GM23248 (cell line): ENCODE measurements at places on chromosomes 11 and 22.

GRCh38 chr22:23065495-23066122 is 4.7 kb upstream of the GNAZ start:
- no peak for DNase-seq

DNA sequence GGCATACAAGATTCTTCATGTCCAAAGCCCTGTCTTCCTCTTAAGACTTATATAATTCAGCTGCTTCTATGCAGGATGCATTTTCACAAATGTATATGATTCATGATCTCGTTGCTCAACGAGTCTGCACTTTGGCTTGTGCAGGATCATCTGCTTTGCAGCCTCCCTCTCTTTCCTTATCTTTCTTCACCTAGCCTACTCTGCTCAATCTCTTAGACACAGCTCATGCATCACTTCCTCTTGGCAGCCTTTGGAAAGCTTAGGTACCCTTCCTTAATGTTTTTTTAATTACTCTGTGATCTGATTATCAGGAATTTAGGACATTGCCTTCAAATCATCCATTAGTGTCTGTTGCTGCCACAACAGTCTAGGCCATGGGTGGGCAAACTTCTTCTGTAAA is 673.8 kb downstream of the NELL1 start:
- no peak for DNase-seq

- no peak for DNase-seq
Measured at GRCh38 chr11:9210922-9211320, 54.2 kb downstream of the DENND5A start.

DNA sequence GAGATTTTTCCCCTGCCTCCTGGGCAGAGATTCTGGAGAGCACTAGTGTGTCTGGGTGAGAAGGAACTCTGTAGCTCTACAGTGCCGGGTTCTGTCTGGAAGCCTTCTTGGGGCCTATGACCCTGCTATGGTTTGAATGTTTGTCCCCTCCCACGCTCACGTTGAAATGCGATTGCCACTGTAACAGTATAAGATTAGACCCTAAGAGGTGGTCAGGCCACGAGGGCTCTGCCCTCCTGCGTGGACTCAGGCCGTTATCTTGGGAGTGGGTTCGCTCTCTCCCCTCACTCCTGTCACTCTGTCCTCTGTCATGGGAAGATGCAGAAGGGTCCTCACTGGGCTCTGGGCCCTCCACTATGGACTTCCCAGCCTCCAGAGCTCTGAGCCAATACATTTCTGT is 3.5 kb downstream of the AP5B1 start:
- DNase-seq: no peak

DNA sequence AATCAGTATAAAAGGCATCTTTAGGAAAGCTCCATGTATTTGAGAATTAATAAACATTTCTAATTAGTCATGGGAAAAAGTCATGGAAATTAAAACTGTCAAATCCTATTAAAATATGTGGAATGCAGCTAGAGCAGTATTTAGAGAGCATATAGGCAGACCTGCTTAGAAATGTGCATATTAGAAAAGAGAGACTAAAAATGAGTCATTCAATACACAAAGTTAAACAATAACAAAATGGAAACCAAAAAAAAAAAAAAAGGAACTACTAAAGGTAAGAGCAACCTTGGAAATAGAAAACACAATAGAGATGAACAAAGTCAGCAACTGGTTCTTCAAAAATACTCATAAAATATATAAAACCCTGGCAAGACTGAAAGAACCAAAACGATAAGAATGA is 59.7 kb upstream of the RASSF10 start:
- no peak for DNase-seq

DNA sequence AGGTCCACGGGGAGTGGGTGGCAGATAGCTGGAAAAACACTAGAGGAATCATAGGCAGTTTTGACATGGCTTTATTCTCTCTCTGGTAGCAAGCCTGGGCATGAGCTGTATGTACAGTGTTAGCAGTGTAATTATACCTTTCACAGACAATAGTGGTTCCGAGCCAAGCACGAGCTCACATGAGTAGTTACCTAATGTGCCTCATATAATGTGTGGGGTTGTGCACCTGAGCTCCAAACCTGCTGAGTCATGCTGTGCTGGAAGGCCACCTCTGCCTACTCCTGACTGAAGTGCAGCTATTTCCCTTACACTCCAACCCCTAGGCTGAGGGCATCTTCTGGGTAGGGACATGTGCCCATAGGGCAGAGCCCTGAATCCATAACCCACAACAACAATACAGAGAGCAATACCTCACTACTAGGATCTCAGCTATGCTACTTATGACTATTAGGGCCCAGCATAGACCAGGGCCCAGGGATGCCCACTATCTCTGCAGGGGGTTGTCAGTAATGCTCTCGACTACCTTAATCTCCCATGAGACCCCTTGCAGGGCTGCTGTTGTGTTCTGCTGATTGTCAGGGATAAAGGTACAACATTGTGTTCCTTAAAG is 432.1 kb downstream of the DYNC2H1 start:
- DNase-seq: no peak

DNA sequence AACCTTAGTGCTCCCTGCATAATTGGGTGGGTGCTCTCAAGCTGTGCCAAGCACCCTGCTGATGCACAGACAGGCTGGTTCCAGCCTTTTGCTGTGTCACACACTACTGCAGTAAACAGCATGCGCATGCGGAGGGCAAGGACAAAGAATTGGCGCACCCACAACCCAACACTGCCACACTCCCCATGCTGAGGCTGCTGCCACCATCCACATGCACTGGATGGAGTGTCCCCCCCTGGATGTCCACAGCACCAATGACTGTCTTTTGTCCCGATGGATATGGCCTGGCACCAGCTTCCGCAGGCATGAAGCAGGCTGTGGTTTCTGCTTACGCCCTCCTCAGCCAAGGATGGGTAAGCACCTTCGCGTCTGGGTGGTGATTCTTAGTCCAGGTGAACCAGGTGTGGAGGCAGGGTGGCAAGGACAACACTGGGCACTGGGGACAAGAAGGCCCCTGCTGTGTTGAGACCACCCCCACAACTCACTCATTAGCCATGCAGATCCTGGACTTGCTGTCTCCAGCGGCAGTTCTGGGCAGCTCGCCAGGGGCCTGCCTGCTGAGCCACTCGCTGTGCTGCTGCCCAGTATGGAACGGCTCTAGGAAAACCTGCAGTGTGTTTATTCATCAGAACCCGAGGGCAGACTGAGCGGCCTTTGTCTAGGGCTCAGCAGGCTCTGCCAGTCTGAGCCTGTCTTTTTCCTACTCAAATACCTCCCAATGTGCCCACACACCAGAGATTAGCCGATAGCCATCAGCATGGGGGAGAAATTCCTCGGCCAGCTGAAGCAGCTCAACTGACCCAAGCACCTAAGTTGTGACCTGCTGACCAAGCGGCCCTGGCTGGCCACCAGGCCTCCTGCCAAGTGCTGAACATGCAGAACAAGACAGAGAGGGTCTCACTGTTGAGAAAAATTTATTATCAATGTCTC is 8.2 kb upstream of the NAP1L4 start:
- DNase-seq: peak; percentile 47

DNA sequence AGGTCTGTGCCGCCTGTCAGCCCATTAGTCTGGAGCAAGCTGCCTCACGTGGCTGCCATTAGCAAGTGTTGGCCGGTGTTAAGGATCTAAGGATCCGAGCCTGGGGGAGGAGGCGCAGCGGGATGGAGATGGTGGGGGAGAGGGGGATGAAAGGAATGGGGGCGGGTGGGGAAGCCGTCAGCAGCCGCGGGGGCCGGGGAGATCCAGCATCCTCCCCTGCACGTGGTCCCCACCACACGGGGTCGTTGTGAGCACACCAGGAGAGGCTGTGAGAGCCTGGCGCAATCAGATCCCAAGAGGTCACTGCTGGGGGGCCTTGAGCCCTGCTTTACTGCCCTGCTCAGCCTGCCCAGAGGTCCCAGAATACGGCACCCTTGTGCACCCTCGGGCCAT is 7.3 kb downstream of the CABP7 start:
- DNase-seq: peak; percentile 52

DNA sequence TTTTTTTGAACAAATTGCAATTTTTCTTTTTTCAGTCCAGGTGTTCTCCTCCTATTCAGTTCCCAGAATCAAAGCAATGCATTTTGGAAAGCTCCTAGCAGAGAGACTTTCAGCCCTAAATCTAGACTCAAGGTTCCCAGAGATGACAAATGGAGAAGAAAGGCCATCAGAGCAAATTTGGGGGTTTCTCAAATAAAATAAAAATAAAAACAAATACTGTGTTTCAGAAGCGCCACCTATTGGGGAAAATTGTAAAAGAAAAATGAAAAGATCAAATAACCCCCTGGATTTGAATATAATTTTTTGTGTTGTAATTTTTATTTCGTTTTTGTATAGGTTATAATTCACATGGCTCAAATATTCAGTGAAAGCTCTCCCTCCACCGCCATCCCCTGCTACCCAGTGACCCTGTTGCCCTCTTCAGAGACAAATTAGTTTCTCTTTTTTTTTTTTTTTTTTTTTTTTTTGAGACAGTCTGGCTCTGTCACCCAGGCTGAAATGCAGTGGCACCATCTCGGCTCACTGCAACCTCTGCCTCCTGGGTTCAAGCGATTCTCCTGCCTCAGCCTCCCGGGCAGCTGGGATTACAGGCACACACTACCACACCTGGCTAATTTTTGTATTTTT is 6.2 kb upstream of the UBE4A start:
- peak; percentile 45 for DNase-seq

GRCh38 chr11:57471496-57471895 is 11.2 kb downstream of the RTN4RL2 start:
- no peak for DNase-seq

GRCh38 chr11:47923667-47924066 is 56.7 kb upstream of the PTPRJ start:
- peak; percentile 77 for DNase-seq
